ENCODE measurements at places on chromosomes 2 and 18.

DNA sequence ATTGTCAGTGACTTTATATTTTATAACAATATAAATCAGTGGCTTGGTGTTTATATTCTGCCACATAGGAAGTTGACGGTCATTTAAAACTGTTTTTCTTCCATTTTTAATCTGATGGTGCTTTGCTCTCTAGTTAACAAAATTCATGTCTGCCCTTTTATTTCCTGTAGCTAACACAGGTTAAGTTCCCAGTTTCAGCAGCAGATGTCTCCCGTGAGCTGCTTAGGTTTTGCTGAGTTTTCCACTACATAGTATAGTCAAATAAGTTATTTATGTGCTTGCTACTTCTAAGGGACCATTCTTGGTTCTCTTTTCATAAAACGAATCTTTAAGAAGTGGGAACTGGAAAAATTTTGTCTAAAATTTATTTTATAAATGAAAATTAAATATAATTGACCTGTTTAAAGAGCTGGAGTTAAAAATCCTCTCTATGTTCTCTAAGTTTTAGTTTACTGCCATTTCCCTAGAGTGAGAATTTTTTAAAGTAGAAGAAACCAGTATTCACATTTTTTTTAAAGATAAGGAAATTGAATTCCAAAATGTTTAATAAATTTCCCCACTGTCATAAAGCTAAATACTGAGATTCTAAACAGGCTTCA, 20.6 kb downstream of the HTR2B start:
- peak; percentile 19 for DNase-seq

- no peak for DNase-seq
Measured at GRCh38 chr2:208722731-208723130, 316.1 kb downstream of the PTH2R start.

GRCh38 chr2:165902934-165903333, 50.6 kb downstream of the TTC21B start:
- DNase-seq: no peak

- no peak for DNase-seq
Measured at GRCh38 chr2:12816379-12817306, 99.9 kb downstream of the TRIB2 start.

DNA sequence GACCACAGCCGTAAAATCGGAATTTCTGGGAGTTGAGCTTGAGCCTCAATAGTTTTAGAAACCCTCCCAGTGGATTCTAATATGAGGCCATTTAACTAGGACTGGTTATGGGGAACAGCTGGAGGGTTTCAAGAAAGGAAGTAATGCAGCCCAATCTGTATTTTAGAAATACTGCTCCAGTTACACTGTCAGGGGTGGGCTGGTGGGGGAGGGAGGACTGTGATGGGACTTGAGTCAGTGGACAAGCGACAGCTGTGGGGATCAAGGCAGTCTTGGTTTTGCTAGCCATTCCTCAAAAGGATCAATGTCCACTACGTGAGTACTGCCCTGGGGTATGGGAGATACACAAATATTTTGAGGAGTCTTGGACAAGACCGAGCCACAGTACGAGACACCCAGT, 34.8 kb downstream of the ASB1 start:
- DNase-seq: no peak

- no peak for DNase-seq
Measured at GRCh38 chr2:233593201-233593600, 24.2 kb upstream of the UGT1A8 start.

GRCh38 chr2:126739141-126739540, 83.2 kb downstream of the GYPC start:
- no peak for DNase-seq

- DNase-seq: no peak
Measured at GRCh38 chr2:227035711-227036367, 128.2 kb downstream of the COL4A4 start.

- no peak for DNase-seq
Measured at GRCh38 chr18:36812678-36813077, 16.1 kb downstream of the TPGS2 start.

- no peak for DNase-seq
Measured at GRCh38 chr2:241665731-241666440, 20.7 kb downstream of the DTYMK start.

DNA sequence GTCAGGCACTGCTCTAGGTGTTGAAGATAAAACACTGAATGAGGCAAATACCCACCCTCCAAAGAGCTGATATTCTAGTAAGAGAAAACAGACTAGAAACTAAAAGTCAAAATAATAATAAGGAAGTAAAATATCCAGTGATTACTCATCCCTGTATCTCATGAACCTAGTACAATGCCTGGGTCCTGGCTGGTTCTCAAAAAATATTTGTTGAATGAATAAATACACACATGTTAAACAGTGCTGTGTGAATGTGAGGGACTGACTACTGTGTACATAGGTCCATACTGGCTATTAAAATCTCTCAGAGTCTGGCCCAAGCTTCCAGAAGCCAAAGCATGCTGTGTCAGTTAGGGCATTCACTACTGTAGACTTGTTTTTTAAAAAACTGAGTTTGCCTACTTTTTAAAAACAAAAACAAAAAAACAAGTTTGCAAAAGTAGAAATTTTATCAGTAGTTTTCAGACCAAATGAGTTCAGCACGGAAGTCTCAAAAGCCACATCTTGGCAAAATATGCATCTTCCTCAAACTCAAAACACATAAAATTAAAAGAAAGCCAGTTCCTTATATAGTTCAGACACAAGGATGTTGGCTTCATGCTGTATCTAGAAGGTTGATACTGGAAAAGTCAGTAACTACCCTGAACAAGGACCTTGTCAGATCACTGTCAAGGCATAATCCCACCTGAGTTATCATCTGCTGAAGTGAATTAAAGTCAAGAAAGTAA, 136.2 kb downstream of the THADA start:
- DNase-seq: no peak

GRCh38 chr2:60586081-60586480, 32.6 kb upstream of the BCL11A start:
- no peak for DNase-seq

- no peak for DNase-seq
Measured at GRCh38 chr2:135775420-135775819, 33.8 kb downstream of the UBXN4 start.

DNA sequence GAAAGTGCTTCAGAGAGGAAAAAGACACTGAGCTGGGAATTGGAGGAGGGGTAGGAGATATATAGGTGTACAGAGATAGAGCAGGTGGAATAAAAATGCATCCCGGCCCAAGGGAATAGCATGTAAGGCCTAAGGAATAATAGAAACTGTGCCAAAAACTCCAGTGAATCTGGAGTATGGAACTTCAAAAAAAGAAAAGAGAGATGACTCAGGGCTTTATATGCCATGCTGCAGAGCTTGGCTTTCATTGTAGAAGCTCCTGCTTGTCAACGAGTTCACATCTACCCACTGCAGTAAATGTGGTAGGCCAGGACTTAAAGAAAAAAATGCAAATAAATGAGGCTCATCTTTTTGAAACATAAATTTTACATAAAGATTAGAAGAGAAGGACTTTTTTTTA, 131.8 kb downstream of the MREG start:
- DNase-seq: no peak

GRCh38 chr2:9297807-9298206, 91.2 kb downstream of the ASAP2 start:
- DNase-seq: no peak

GRCh38 chr2:120344214-120344975, 1.5 kb upstream of the INHBB start:
- DNase-seq: no peak

- DNase-seq: peak; percentile 15
Measured at GRCh38 chr2:98637401-98638147, 29.2 kb downstream of the UNC50 start.

GRCh38 chr2:71347517-71347916, 15.9 kb downstream of the ZNF638 start:
- no peak for DNase-seq

GRCh38 chr2:36707050-36707449, 10.5 kb downstream of the VIT start:
- no peak for DNase-seq

GRCh38 chr18:69774831-69775230, 172.8 kb downstream of the CD226 start:
- DNase-seq: no peak

GRCh38 chr2:200378652-200379290, 72.3 kb downstream of the SPATS2L start:
- DNase-seq: no peak

GRCh38 chr18:67376372-67376771, 140.1 kb downstream of the DSEL start:
- no peak for DNase-seq

GRCh38 chr2:140108706-140109475, 1328.7 kb upstream of the NXPH2 start:
- no peak for DNase-seq

GRCh38 chr2:221962186-221962585, 336.6 kb downstream of the PAX3 start:
- no peak for DNase-seq

- no peak for DNase-seq
Measured at GRCh38 chr2:103165836-103166235, 404.0 kb downstream of the TMEM182 start.

- no peak for DNase-seq
Measured at GRCh38 chr2:231305221-231305620, 90.3 kb upstream of the B3GNT7 start.

DNA sequence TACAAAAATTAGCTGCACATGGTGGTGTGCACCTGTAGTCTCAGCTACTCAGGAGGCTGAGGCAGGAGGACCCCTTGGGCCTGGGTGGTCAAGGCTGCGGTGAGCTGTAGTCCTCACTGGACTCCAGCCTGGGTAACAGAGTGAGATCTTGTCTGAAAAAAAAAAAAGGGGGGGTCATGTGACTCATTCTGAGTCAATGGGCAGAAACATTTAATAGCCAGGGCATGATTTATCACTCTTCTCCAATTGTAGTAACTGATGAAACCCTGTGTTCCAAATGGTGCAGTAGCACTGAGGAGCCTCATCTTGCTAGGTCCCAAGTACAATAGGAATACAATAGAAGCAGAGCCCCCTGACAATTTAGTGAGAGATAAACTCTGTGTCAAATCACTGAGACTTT, 78.9 kb upstream of the CCDC68 start:
- no peak for DNase-seq

GRCh38 chr2:239735131-239735828, 289.9 kb downstream of the NDUFA10 start:
- no peak for DNase-seq

DNA sequence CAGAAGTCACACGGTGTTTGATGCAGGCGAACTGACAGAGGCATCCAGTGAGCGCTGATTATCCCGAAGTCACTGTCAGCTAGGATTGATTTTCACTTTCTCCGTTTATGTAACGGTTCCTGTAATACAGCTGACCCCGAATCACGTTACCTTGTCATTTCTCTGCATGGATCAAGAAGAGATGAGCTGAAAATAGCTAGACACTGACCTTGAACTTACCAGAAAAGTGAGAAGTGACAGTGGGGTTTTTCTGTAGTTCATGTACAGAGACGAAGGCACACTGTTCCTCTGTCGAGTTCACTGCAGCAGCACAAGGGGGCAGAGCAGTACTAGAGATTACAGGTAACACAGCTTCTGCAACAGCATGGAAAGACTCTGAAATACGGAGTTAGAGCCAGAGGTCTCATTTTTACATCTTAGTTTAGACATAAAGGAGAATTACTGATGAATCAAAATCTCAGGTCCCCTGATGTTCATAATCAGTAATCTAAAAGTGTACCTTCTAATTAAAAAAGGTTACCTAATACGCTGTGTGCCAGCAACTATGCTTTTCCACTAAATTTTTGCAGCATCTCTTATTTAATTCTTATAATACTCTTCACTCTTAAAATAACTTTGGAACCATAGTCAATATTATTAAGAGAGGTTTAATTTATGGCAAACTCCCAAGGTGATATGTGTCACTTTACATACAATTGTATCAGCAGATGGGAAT, 33.1 kb downstream of the ARHGAP15 start:
- DNase-seq: peak; percentile 26

DNA sequence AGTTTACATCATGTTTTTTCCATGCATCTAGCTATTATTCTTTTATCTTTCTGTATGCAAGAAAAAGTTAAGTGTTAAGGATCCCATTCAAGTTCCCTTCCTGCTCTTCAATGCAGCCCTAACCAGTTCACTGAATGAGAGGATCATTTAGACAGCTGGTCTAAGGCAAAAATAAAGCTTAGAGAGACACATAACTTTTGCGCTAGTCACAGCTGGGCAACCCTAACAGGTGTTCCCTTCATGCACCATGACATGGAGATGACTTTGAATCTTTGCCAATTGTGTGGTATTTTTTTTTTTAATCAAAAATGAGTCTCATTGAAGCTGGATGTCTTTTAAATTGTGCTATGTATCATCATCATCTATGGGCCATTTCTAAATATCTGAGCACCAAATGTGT, 393.8 kb upstream of the CYRIA start:
- no peak for DNase-seq

DNA sequence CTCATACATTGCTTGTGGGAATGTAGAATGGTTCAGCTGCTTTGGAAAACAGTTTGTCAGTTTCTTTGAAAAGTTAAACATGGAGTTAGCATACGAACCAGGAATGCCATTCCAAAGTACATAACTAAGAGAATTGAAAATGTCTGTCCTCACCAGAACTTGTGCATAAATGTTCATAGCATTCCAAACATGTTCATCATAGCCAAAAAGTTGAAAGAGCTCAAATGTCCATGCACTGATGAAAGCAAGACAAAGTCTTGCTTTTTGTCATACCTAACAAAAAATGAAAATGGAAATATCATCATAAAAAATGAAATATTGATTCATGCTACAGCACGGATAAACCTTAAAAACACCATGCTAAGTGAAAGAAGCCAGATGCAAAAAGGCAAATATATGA, 408.8 kb upstream of the UBE2E3 start:
- DNase-seq: no peak

GRCh38 chr2:238021327-238021726, 39.5 kb upstream of the SCLY start:
- no peak for DNase-seq

GRCh38 chr2:237727363-237727762, 71.2 kb upstream of the RBM44 start:
- no peak for DNase-seq

DNA sequence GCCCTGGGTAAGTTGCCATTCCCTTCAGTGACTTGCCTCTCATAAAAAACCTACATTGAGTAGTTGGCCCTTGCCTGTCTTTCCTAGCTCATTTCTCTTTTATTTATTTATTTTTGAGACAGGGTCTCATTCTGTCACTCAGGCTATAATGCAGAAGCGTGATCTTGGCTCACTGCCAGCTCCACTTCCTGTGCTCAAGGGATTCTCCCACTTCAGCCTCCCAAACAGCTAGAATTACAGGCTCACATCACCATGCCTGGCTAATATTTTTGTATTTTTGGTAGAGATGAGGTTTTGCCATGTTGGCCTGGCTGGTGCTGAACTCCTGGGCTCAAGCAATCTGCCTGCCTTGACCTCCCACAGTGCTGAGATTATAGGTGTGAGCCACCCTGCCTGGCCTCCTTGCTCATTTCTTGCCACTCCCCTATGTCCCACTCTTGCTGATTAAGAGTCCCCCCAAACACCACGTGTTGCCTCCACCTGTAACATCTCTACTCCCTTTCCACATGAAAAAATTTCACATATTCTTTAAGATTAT, 12.6 kb downstream of the EVA1A start:
- DNase-seq: no peak

DNA sequence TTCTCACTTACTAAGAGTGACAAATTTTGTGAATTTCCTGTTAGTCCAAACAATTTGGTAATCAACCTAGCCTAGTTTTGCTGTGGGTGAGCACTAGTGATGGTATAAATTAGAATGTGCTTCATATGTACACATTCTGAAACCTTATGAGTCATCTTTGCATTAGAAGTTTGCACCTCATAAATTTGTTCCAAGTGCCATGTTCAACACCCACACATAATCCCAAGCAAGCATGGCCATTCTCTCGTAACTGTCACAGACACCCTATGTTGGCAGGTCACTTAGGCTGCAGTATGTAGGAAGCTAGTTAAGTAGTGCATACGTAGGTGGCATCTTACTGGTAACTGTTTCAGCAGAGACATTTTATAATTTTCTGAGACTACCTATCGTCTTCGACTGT, 46.9 kb downstream of the NAB1 start:
- DNase-seq: no peak

Measured in stimulated activated CD4-positive, alpha-beta T cell treated with anti-CD3 and anti-CD28 coated beads, TNF-alpha, amount 100 ng/mL, for 1 hour (primary cell).